AML-193 (cell line): ENCODE measurements at places on chromosomes 2 and 18.

GRCh38 chr2:15625344-15626036 is 33.8 kb downstream of the DDX1 start:
- DNase-seq, result no peak

- no peak for DNase-seq
These were observed 507 bp downstream of the NAT8 start for GRCh38 chr2:73641767-73642062.

DNA sequence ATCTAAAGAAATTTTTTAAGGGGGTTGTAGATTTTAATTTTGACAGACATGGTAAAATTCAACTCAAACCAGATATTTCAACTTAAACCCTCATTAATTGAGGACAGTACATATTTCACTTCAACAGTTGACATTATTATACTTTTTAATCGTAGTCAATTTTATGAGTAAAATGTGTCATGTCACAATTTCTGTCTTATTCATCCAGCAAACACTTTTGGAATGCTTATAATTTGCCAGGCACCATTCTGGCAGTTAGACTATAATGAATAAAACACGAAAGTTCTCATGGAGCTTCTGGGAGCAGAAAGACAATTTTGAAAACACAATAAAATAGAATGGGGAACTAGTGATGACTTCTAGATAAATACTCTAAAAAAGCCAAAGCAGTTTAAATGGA is 1094.8 kb downstream of the SUCLG1 start:
- DNase-seq, result no peak

GRCh38 chr2:231810905-231811304 is 24.7 kb downstream of the COPS7B start:
- DNase-seq, result no peak

- DNase-seq, result no peak
These were observed 314.8 kb upstream of the ACVR2A start for GRCh38 chr2:147530033-147530432.

- no peak for DNase-seq
These were observed 291.3 kb upstream of the FBXO11 start for GRCh38 chr2:48197618-48198017.

GRCh38 chr2:68762100-68762499 is 27.5 kb downstream of the ARHGAP25 start:
- DNase-seq, result no peak

- DNase-seq, result no peak
These were observed 271.4 kb downstream of the PIEZO2 start for GRCh38 chr18:10877987-10878386.

GRCh38 chr2:23850564-23851256 is 76.2 kb downstream of the ATAD2B start:
- no peak for DNase-seq

DNA sequence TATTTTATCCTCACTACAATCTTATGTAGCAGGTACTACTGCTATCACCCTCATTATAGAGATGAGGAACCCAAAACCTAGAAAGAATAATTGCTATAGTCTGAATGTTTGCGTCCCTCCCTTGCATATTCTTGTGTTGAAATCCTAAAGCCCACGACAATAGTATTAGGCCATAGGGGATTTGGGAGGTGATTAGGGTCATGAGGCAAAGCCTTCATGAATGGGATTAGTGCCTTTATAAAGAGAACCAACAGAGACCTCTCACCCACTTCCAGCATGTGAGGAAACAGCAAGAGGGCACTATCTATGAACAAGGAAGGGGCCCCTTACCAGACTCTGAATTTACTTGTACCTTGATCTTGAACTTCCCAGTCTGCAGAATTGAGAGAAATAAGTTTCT is 500.3 kb upstream of the FAM98A start:
- DNase-seq, result no peak

DNA sequence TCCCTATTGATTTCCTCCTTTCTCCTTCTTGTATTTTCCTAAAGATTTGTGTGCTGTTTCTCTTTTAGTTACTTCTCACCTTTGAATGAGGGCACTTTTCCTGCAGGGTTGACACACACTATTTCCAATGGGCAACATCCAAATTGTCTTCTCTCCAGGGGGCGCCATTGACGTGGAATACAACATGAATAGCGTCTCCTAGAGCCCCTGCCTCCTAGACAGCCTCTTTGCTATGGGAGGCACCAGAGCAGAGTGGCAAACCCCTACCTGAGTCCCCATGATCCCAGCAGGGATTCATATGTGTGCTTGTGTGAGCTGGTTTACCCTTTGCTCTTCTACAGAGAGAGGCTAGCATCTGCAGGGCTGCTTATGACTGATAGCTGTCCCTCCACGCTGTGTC is 61.3 kb upstream of the ITSN2 start:
- DNase-seq, result peak; percentile 61
